AML-193 (cell line): ENCODE measurements at places on chromosomes 5 and 9.

- DNase-seq = no peak
These were observed 79.3 kb upstream of the LRRTM2 start for GRCh38 chr5:138954257-138955012.

DNA sequence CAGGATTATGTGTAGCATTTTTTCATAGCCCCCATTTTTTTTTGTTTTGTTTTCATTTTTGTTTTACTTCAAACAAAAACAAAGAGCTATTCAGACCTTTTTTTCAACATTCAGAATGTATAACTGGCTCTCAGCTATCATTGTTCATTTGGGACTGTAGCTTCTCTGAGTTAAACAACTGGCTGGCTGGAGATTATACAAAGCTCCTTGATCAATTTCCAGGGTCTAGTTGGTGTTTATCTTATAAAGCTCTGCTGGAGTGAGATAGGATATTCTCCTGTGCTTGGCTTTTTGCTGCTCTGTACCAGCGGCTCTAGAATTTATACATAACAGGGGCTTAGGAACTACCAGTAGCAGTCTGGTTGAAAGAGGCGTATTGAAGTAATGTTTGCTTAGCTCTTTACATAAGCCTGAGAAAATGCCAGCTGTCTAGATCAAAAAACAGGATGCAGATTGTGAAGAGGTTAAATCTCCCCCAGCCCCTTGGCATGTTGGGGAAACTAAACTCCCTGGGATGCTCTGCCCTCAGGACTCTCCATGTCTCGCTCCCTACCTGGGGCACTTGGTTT lies 15.2 kb downstream of the GARNL3 start:
- DNase-seq = no peak

DNA sequence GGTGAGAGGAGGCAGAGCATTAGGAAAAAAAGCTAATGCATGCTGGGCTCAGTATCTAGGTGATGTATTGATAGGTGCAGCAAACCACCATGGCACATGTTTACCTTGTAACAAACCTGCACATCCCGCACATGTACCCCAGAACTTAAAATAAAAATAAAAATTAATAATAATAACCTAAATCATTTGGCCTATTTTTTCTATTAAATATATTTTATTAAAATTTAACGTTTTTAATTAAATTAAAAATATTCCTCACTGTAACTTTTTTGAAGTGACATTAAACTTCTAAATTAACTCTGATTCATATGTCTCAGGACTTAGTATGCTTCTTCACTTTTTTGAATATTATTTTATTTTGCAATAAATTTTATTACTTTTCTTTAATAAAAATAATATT lies 83.7 kb upstream of the PARP8 start:
- no peak for DNase-seq

GRCh38 chr9:90607701-90608516 lies 34.7 kb downstream of the DIRAS2 start:
- DNase-seq = no peak

DNA sequence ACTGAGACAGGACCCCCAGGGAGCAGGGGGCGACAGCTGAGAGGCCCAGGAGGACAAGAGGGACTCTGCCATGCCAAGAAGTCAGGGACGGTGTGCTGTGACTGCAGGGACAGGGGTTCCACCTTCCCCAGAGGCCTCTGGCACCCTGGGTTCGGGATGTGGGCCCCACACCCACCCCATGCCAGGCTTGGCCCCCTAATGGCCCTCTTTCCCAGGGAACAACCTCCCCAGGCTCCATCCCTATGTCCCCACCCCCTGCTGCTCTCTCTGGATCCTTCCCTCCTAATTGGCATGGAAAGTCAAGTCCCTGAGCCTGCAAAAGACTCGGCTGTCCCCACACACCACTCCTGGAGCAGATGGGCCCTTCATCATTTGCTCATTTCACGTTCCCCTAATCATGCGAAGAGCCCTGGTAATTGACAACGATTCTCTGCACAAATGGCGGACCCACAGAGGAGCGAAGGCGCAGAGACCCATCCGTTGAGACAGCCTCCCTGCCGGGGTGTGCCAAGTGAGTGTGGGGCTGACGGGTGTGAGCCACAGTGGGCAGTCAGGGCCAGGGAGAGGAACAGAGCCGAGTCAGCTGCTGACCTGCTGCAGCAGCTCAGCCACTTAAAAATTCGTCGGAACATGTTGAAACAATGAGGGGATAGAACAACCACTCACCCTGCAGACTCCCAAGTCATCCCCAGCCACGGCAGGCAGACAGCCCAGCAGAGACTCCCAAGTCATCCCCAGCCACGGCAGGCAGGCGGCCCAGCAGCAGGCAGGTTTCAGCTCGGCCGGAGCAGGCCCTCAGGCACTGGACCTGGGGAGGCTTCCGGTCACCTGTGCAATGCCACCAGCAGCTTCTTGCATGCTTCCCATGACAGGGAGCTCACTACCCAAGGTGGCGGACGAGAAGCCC lies 109.0 kb downstream of the VAV2 start:
- DNase-seq = no peak

DNA sequence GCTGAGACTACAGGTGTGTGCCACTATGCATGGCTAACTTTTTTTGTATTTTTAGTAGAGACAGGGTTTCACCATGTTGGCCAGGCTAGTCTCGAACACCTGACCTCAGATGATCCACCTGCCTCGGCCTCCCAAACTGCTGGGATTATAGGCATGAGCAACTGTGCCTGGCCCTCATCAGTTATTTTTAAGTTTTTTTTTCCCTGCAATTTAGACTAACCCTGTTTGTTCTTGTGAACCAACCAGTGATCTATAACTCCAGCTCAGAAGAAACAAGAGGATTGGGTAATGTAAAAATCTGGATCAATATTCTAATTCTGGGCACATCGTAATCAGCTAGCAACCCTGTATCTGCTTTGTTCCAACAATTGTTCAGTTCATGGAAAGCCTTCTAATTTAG lies 155.7 kb downstream of the NXNL2 start:
- DNase-seq = no peak

- DNase-seq = no peak
These were observed 281.4 kb downstream of the CWC27 start for GRCh38 chr5:65050140-65050539.

GRCh38 chr5:135877570-135878155 lies 18.0 kb downstream of the IL9 start:
- no peak for DNase-seq

GRCh38 chr9:123358181-123358905 lies 2.3 kb downstream of the CRB2 start:
- DNase-seq = no peak

DNA sequence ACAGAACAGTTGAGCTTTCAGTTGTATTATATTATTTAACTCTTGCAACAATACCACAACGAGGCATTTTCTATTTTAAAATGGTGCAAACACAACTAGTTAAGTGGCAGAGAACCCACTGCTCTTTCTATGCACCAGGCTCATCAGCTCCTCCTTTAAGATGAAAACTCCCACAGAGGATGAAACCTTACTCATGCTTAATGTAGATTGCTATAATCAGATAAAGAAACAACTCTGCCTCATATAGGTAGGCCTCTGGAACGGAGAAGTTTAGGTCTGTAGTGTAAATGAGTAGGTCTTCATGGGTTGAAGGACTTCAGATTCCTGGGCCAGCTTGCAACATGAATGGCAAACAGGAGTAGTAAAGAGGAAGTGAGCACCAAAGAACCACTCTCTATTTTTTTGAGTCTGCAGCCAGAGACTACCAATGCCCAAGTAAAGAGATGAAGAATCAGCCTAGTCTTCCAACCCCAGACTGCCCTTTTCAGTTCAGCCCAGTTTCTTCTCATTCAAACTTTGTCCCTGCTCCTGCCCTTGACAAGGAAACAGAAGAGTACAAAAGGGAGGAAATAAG lies 33.9 kb downstream of the HACD4 start:
- peak; percentile 10 for DNase-seq

DNA sequence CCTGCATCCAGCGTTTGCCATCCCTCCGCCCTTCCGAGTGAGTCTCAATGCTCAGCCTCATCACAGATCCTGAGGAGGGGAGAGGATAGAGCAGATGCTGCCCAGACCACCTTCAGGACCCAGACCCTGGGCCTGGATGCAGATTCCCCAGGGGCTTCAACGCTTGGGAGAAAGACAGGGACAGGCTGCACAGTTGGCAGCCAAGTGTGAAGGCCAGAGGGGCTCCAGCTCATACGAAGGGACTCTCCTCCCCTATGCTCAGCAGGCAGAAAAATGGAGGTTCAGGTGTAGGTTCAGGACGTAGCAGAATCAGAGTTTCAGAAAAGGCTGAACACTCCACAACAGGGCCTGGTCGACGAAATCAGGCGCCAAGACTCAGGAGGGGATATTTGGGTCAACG lies 378.5 kb upstream of the IRX1 start:
- DNase-seq = no peak

- no peak for DNase-seq
These were observed 111.6 kb downstream of the CMYA5 start for GRCh38 chr5:79800979-79801827.

DNA sequence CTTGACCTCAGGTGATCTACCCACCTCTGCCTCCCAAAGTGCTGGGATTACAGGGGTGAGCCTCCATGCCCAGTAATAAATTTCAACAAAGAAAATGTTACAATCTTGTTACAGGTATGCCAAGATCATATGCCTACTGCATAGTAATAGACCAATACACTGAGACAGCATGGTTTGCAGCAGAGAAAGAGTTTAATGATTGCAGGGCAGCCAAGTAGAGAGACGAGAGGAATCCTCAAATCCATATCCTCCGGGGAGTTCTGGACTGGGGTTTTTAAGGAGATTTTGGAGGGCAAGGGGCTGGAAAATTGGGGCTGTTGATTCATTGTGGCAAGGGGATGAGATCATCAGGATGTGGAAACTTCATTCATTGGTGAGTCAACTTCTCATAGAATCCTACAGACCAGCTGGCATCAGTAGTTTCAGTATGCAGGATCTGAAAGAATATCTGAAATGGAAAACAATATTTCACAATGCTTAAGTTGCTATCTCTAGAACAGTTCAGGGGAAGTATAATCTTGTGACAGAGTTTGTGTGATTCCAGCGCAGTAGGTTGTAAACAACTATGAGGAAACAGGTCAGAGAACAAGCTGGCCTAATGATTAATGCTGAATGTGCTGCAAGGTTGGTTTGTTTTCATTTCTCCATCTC lies 14.8 kb upstream of the TUT7 start:
- DNase-seq = peak; percentile 2

DNA sequence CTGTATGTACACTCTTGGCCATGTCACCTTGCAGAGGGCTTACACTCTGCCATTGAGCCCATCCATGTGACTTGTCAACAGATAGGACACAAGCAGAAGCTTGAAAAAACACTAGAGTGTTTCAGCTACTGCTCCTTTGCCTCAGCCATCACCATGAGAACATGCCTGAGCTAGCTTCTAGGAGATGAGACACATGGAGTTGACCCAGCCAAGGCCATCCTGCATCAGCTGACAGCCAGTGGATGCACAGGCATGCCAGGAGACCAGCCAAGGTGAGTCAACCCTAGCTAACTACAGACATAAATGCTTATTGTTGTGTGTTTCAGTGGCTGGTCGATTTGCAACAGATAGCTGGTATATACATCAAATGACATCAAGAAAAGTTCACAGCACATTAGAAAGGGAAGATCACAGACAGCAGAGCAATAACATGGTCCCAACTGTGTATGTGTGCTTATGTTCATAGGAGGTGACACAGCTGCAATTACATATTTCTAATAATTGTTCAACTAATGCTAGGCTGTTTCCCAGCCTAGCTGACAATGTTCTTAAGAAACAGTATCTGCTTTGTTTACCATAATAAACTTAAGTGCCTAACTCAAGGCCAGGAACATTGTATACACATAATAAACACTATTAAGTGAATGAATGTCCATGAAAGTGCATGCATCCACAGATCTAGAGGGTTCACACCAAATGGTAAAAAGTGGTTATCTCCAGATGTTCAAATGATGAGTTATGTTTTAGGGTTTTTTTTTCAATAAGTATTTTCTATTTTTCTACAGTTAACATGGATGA lies 105.7 kb downstream of the SPOCK1 start:
- DNase-seq = no peak

DNA sequence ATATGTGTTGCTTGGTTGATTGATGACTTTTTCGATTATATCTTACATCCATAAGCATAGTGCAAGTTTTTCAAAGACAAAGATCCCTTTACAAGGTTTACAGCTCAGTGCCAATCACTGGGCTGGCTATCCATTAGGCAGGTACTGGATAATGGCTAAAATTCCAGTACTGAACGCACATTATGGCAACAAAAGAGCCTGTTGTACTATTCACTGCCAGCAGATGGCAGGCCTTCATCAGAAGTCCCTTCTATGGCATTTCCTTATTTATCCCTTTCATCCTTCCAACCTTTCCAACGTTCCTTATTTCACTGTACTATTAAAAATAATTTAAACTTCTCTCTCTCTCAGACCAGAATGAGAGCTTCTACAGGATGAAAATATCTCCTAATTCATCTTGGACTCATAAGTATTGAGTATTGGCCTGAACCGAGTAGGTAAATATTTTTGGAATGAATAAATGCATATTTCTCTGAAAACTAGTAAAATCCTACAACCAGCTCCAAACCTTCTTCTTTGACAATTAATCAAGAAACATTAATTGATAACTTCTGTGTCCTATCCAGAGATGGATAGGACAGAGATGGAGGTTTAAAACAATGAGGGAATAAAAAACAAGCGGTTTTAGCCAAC lies 6.7 kb upstream of the WNT8A start:
- DNase-seq = peak; percentile 47

- DNase-seq = no peak
These were observed 34.6 kb upstream of the COL15A1 start for GRCh38 chr9:98908897-98909634.

- no peak for DNase-seq
These were observed 157.3 kb upstream of the EPB41L4A start for GRCh38 chr5:112576298-112576925.

- peak; percentile 79 for DNase-seq
These were observed 2.5 kb upstream of the ST6GALNAC4 start for GRCh38 chr9:127919253-127919815.

- DNase-seq = no peak
These were observed 396.5 kb upstream of the MEF2C start for GRCh38 chr5:89279391-89280036.

DNA sequence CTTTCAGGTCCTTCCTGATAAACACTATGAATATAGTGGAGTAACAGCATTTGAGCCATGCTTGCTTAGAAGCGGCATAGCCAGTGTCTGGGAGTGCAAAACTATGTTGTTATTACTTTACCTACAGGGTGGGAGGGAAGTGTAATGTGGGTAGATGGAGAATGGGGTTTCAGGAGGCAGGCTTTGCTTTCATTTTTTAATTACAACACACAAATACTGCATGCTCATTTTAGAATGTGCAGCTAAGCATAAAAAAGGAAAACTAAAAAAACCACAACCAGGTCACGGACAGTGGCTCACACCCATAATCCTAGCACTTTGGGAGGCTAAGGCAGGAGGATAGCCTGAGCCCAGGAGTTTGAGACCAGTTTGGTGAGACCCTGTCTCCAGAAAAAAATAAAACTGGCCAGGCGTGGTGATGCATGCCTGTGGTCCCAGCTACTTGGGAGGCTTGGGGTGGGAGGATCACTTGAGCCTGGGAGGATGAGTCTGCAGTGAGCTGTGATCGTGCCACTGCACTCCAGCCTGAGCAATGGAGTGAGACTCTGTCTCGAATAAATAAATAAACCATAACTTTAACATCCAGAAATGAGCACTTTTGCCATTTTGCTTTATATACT lies 20.2 kb downstream of the HAVCR1 start:
- no peak for DNase-seq
